ENCODE measurements at places on chromosomes 1 and 21.

- peaks cover 18% of the 10 kb centered on the region for H3K27me3 ChIP-seq
- DNase-seq: no peak
- peaks cover 27% of the 10 kb centered on the region for H3K4me1 ChIP-seq
- H3K36me3 ChIP-seq: no peaks in the 10 kb centered on the region
- H3K27ac ChIP-seq: no peak overlapping the region
These were observed 506 bp downstream of the MYOM3 start for GRCh38 chr1:24111262-24111995.

- H3K27ac ChIP-seq: no peak overlapping the region
- peaks cover 66% of the 10 kb centered on the region for H3K27me3 ChIP-seq
- no peak for DNase-seq
These were observed 11.2 kb downstream of the EPHA10 start for GRCh38 chr1:37753473-37754321.

DNA sequence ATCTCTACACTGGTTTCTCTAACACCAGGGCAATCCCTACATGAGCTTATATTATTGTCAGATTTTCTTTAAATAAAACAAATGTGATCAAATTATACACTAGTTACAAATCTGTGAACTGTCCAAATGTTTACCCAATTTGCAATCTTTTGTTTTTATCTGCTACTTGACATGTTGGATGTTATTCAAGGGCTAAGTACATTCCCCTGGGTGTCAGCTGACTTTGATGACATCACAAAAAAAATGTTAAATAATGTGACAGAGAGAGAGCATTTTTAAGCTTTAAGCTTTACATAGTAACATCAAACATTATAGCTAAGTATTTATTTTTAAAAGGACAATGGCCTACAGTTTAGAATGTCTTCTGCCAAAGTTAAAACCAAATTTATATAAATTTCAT lies 431.3 kb upstream of the PKN2 start:
- H3K36me3 ChIP-seq: no peaks in the 10 kb centered on the region
- H3K27me3 ChIP-seq: no peaks in the 10 kb centered on the region
- no peak overlapping the region for H3K27ac ChIP-seq

- H3K36me3 ChIP-seq: peaks cover 52% of the 10 kb centered on the region
- no peaks in the 10 kb centered on the region for H3K27me3 ChIP-seq
- H3K4me3 ChIP-seq: peak overlapping the region; percentile 100
- H3K4me1 ChIP-seq: peaks cover 9% of the 10 kb centered on the region
- no peak for DNase-seq
These were observed 349 bp upstream of the GPN2 start for GRCh38 chr1:26890467-26890796.

GRCh38 chr1:17168091-17168876 lies 36.6 kb upstream of the PADI1 start:
- H3K4me3 ChIP-seq: no peak overlapping the region
- peak overlapping the region; percentile 95 for H3K27ac ChIP-seq
- H3K4me1 ChIP-seq: peaks cover 12% of the 10 kb centered on the region
- peak; percentile 76 for DNase-seq
- no peaks in the 10 kb centered on the region for H3K27me3 ChIP-seq

DNA sequence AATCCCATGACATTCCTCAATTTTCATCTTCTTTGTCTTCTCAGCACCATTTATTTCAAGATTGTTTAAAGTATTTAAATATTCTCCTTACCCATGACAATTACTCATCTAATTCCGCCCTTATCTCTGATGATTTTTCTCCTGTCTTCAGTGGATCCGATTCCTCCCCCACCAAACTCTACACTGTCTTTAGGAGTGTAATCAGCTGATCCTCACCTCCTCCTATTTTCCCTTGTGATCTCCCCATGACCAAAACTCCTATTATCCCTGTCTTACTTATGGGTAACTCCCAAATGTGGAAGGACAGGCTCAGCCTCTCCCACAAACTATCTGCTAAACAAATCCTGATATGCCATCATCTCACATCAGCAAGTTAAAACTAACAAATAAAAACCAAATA lies 335.3 kb upstream of the RUNX1 start:
- DNase-seq: no peak
- H3K27ac ChIP-seq: no peak overlapping the region
- no peaks in the 10 kb centered on the region for H3K27me3 ChIP-seq
- H3K4me1 ChIP-seq: no peaks in the 10 kb centered on the region
- no peak overlapping the region for H3K4me3 ChIP-seq
- no peaks in the 10 kb centered on the region for H3K36me3 ChIP-seq

GRCh38 chr1:248811514-248812490 lies 13.9 kb downstream of the SH3BP5L start:
- H3K36me3 ChIP-seq: peaks cover 56% of the 10 kb centered on the region
- no peak overlapping the region for H3K27ac ChIP-seq
- H3K27me3 ChIP-seq: no peaks in the 10 kb centered on the region
- peaks cover 5% of the 10 kb centered on the region for H3K4me1 ChIP-seq
- DNase-seq: no peak

- H3K4me1 ChIP-seq: peaks cover 29% of the 10 kb centered on the region
- H3K36me3 ChIP-seq: peaks cover 16% of the 10 kb centered on the region
- H3K27me3 ChIP-seq: no peaks in the 10 kb centered on the region
- no peak for DNase-seq
- H3K27ac ChIP-seq: peak overlapping the region; percentile 79
These were observed 15.1 kb downstream of the THBS3 start for GRCh38 chr1:155192346-155193274.

DNA sequence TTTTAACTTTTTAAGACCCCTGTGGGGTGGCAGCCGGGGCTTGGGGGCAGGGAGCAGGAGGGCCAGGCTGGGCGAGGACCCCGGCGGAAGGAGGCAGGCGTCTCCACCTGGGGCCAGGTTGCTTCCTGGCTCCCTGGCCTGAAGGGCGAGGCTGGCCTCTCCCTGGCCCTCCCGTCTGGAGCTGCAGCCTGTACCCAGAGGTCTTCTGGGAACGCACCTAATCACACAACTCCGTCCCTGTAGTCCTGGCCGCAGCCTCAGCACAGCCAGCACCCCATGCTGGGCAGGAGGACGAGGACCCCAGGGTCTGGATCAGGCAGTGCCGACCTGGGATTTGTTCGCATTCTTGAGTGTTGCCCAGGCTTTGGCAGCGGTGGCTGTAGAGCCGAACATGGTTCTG lies 14.1 kb upstream of the TTC34 start:
- H3K27ac ChIP-seq: no peak overlapping the region
- no peaks in the 10 kb centered on the region for H3K27me3 ChIP-seq
- no peak overlapping the region for H3K4me3 ChIP-seq
- H3K36me3 ChIP-seq: no peaks in the 10 kb centered on the region
- no peak for DNase-seq
- no peaks in the 10 kb centered on the region for H3K4me1 ChIP-seq

- H3K27ac ChIP-seq: no peak overlapping the region
- H3K36me3 ChIP-seq: no peaks in the 10 kb centered on the region
- no peaks in the 10 kb centered on the region for H3K4me1 ChIP-seq
- DNase-seq: no peak
These were observed 243.8 kb downstream of the ADGRL2 start for GRCh38 chr1:82044536-82044935.

GRCh38 chr1:31952825-31953220 lies 14.7 kb upstream of the PTP4A2 start:
- no peaks in the 10 kb centered on the region for H3K36me3 ChIP-seq
- no peaks in the 10 kb centered on the region for H3K27me3 ChIP-seq
- H3K4me3 ChIP-seq: no peak overlapping the region
- H3K4me1 ChIP-seq: peaks cover 17% of the 10 kb centered on the region
- DNase-seq: no peak
- H3K27ac ChIP-seq: no peak overlapping the region

DNA sequence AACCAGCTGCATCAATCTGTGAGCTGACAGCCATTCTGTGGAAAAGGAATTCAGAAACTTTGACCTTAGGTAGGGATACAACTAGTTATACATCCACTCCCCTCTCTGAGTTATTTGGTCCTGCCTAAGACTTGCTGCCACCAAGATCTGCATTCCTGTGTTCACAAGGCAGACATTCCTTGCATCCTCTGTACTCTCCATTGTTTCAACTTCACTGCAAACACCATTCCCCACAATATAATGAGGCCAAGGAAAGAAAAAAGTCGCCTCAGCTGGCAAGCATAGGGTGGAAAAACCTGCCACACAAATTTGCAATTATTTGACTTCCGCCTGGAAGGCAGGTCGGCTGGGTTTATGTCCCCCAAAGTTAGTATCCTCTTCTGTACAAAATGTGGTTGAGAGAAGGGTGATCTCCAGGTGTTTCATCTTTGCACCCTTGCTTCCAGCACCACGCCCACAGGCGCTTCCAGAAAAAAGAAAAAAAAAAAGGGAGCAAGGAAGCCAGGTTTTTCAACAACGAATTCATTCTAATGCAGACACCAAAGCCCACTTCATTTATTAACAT lies 676 bp upstream of the CTTNBP2NL start:
- H3K27me3 ChIP-seq: no peaks in the 10 kb centered on the region
- peak overlapping the region; percentile 96 for H3K27ac ChIP-seq
- no peaks in the 10 kb centered on the region for H3K36me3 ChIP-seq
- peaks cover 12% of the 10 kb centered on the region for H3K4me1 ChIP-seq
- DNase-seq: no peak

GRCh38 chr1:227793948-227794816 lies 21.3 kb upstream of the PRSS38 start:
- H3K4me1 ChIP-seq: peaks cover 30% of the 10 kb centered on the region
- peaks cover 10% of the 10 kb centered on the region for H3K27me3 ChIP-seq
- peak; percentile 18 for DNase-seq

DNA sequence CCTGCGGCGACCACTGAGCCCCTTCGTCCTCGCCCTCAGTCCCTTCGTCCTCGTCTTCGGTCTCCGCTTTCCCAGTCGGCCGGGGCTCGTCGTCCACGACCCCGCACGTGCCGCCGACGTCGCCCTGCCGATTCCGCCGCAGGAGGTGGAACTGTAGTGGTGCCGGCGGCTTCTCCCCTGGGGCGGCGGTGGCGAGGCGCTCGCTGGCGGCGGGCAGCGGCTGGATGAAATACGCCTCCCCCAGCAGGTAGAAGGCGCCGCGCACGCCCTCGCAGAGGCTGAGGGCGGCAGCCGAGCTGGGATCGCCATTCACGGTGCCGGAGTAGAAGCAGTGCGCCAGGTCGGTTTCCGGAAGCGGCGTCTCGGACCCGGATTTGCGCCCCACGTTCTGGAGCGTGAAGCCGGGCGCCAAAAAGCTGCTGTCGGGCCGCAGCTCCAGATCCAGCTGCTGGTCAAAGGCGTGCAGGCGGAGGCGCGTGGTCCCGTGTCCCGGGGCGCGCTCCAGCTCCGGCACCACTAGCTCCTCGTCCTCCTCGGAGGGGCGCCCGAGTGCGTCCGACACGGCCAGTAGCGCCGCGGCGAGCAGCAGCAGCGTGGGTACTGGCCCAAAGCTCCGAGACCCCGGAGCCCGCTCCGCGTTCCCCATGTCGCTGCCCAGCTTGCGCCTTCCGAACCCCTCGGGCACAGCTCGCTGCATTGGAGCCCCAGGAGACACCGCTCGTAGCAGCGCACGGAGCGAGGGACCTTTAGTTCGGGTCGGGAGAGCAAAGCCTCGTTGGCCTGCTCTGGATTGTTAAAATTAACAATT lies 747 bp downstream of the ADAMTS1 start:
- peaks cover 6% of the 10 kb centered on the region for H3K4me1 ChIP-seq
- H3K27me3 ChIP-seq: no peaks in the 10 kb centered on the region
- peak overlapping the region; percentile 79 for H3K27ac ChIP-seq
- H3K36me3 ChIP-seq: peaks cover 31% of the 10 kb centered on the region
- H3K4me3 ChIP-seq: peak overlapping the region; percentile 88
- DNase-seq: peak; percentile 63

DNA sequence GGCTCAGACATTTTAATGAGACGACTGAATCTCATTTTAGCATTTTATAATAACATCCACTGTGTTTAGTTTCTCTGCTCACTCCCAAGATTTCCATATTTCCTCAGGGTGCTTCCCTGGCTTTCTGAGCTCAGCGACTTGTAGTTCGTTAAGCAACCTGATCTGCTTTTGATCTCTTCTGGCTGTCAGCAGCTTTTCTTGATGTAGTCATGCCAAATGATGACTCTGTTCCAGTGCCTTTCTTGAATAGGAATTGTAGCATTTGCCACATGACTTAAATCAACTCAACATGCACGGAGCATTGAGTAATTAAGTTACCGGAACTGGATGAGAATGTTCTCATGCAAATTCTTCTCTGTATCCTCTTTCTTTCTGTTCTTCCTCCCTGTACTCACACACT lies 246.1 kb downstream of the FMN2 start:
- peak overlapping the region; percentile 23 for H3K27ac ChIP-seq
- no peaks in the 10 kb centered on the region for H3K27me3 ChIP-seq
- H3K36me3 ChIP-seq: peaks cover 3% of the 10 kb centered on the region
- peak overlapping the region; percentile 9 for H3K4me3 ChIP-seq
- DNase-seq: peak; percentile 91

GRCh38 chr21:46551636-46552241 lies 53.1 kb downstream of the S100B start:
- no peaks in the 10 kb centered on the region for H3K4me1 ChIP-seq
- no peak for DNase-seq
- no peak overlapping the region for H3K4me3 ChIP-seq
- peaks cover 62% of the 10 kb centered on the region for H3K36me3 ChIP-seq
- no peaks in the 10 kb centered on the region for H3K27me3 ChIP-seq

DNA sequence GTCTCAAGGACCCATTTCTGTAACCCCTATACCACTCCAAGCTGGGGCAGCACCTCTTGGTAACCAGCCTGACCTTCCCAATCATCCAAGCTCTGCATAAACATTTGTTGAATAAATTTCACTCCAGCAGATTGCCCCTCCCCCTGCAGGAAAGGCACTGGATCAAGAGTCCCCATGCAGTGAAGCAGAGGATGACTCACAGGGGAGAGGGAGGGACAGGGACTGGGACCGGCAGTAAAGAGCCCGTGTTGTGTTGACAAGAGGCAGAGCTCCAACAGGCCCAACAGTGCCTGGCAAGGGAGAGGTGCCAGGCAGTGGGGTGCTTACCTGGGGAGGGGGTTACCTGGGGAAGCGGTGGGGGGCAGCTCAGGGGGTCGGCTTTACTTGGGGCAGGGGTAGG lies 32.3 kb downstream of the SLC9A1 start:
- peak; percentile 90 for DNase-seq
- H3K4me1 ChIP-seq: peaks cover 30% of the 10 kb centered on the region
- no peaks in the 10 kb centered on the region for H3K27me3 ChIP-seq
- H3K4me3 ChIP-seq: no peak overlapping the region
- H3K27ac ChIP-seq: no peak overlapping the region
- peaks cover 12% of the 10 kb centered on the region for H3K36me3 ChIP-seq

DNA sequence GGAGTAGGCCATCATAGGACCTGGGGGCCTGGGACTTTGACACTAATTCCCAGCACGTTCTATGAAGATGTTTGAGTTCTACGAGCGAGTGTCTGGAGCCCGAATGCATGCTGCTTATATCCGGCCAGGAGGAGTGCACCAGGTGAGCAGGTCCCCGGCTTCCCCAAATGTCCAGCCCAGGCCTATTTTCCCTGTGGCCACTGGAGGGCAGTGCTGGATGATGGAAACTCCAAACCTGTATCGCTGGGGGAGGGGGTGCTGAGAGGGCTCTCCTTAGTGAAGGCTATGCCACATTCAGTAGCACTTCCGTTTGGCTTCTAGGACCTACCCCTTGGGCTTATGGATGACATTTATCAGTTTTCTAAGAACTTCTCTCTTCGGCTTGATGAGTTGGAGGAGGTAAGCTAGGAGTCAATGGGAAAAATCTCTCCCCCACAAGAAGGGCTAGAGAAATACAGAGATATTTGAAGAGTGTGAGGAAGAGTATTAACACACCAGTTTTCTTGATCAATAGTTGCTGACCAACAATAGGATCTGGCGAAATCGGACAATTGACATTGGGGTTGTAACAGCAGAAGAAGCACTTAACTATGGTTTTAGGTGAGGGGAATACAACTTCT lies 5.2 kb upstream of the FCER1G start:
- H3K4me3 ChIP-seq: no peak overlapping the region
- peaks cover 80% of the 10 kb centered on the region for H3K36me3 ChIP-seq
- H3K27me3 ChIP-seq: no peaks in the 10 kb centered on the region
- DNase-seq: peak; percentile 81
- no peak overlapping the region for H3K27ac ChIP-seq

Data from mesenchymal stem cell (in vitro differentiated cells and primary cell).